ENCODE measurements at places on chromosomes 13 and 19.

DNA sequence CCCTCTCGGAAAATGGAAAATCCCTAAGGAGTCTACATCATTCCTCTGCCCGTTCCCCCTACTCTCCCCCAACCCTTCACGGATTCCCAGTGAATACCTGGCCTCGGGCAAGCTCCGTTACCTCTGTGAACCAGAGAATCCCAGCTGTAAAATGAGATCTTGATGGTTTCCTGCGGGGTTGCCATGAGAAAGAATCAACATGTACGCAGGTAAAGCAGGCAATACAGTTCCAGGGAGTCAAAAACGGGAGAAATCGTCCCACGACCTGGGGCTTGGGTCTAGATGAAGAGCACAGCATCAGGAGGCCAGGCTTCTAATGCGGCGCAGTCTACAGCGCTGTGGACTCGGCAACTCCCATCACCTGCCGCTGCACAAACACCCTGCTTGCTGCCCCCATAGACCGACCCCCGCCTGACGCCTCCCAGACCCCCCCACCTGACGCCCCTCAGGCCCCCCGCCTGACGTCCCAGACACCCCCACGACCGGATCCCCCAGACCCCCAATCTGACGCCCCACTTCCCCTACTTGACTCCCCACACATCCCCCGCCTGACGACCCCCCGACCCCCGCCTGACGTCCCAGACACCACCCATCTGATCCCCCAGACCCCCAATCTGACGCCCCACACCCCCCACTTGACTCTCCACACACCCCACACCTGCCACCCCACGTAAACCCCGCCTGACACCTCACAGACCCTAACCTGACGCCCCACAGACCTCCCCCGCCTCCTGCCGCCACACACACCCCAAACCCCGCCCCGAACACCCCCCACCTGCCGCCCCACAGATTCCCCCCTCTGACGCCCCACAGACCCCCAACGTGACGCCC is 680 bp downstream of the LIG4 start:
- no peak for DNase-seq

DNA sequence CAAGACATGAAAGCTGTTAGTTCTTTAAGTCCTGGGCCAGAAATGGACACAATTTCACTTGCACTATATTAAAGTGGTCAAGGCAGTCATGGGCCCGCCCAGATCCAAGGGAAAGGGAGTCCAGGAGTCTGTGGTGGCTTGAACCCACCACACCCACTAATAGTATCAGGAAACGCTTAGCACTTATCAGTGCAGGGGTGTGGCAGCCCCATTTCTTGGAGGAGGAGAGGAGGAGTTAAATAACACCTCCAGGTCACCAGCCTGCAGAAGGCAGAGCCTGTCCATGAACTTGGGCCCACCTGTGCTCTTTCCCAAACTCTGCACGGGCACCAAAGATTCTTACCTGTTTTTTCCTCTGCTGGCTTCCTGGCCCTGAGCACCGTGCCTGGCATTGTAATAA is 5.4 kb upstream of the NTN5 start:
- DNase-seq = no peak

DNA sequence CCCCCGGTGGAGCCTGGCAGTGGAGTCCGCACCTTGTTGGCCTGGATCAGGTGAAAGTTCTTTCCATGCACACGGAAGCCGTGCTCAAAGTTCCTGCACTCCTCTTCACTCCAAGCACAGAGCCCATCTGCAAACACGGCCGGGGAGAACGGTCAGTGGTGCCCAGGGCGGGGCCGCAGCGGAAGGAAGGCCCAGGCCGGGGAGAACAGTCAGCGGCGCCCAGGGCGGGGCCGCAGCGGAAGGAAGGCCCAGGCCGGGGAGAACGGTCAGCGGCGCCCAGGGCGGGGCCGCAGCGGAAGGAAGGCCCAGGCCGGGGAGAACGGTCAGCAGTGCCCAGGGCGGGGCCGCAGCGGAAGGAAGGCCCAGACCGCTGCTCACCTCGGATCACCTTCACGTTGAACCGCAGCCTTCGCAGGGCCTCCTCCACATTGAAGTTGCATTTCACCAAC is 20.6 kb upstream of the PLPP2 start:
- no peak for DNase-seq

GRCh38 chr13:49214917-49215376 is 5.2 kb upstream of the MLNR start:
- DNase-seq = peak; percentile 27

DNA sequence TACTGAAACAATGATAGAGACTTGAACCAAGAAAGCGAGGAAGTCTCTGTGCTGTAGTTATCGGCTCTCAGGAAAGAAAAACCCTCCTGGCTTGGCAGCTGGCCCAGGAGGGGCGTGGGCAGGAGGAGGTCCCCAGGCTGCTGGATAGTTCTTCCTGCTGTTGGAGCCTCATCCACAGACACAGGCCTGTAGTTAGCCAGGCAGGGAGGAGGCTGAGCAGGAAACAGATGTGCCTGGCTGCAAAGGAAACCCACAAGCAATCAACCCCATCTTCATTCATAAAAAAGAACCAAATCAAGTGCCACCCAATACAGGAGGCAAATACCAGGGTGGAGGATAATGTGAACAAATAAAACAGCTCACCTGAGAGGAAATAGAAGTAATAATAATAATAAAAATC is 86.2 kb downstream of the IRS2 start:
- no peak for DNase-seq

DNA sequence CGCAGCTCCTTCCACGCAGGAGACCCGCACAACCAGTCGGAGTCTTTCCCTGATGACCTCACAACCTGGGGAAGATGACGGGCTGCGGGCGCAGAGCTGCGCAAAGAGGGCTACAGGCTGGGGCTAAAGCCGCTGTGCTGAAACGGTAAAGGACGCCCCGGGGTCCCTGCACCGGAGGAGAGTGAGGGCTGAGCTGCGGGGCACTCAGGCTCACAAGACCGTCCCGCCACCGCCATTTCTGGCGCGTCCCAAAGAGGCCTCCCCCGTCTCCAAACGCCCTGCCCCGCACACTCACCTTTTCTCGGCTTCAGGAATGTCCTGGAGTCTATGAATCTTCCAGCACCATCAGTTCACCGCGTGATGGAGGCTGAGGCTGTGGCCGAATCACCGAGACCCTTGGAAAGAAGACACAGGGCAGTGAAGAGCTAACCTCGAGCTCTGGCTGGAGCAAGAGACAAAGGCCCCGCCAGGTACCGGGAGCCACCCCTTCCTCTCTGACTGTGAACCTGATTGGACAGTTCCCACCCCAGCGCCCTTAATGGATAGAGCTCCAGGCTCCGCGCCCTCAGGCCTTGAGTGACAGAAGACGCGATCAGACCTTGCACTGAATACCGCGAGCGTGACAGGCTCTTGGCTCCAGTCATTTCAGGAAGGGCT is 41.8 kb upstream of the ZNF429 start:
- no peak for DNase-seq
